ENCODE measurements at places on chromosomes 3 and 15. TPM values are rescaled to one million over a fixed set of nuclear protein-coding genes. Genes with fewer than 3 reads are reported as not detected.
A peak's percentile ranks its signal among the peaks of the same experiment; 100 is the strongest.

- DNase-seq, result no peak
Observed at GRCh38 chr15:68447976-68448755, 16.2 kb upstream of the ITGA11 start.

GRCh38 chr15:48052946-48053345 is 67.8 kb upstream of the SLC24A5 start:
- DNase-seq, result no peak

MAP2K1 gene
- total RNA-seq, result 31.0 TPM

DNA sequence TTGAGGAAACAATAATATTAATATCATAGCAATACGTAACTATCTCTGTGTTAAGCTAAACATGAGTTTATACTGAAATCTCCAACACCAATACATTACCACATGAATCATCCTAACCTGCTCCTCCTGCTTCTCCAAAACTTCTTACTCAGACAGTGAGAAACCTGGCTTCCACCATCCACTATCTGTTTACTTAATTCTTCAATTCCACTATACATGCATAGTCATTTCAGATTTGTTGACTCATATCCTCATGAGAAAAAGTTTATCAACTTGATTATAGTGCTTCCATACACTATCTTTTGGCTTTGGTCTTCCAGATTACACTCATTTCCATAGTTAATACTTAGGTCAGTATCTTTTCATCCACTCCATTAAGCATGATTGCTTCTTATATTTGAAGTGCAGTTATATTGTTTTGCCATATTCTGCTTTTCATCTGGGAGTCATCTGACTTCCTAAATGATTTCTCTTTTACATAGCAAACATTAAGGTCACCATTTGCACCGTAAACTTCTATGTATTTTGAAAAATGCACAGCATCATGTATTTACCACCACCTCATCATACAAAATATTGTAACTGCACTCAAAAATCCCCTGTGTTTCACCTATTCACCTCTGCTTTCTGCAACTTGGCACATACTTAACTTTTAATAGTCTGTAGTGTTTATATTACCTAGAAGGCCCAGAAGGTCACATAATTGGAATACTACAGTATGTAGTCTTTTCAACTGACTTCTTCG is 970.6 kb downstream of the DIPK2A start:
- no peak for DNase-seq

DNA sequence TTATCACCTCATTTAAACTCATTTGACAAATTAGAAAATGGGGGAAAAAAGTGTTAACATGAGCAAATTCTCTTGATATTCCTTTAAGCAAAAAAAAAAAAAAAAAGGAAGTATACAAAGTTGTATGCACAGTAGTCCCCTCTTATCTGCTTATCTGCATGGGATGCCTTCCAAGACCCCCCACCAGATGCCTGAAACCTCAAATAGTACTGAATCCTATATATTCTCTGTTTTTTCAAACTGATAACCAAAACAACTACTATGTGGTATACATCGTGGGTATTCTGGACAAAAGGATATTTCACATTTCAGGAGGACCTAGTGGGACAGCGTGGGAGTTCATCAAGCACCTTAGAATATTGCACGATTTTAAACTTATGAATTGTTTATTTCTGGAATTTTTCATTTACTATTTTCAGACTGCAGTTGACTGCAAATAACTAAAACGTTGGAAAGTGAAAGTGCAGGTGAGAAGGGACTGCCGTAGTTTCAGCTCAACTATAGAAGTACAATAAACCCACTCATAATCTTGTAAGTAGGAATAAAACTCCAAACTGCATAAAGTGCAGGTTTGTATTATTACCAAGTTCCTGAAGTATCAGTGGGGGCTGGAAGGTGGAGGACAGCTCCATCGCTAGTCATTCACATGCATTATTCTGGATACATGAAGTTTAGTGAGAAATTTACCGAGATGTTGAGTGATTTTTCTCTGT is 43.6 kb upstream of the PLCL2 start:
- DNase-seq, result no peak

LRRC31 gene
- under 0.01 TPM for total RNA-seq

DNA sequence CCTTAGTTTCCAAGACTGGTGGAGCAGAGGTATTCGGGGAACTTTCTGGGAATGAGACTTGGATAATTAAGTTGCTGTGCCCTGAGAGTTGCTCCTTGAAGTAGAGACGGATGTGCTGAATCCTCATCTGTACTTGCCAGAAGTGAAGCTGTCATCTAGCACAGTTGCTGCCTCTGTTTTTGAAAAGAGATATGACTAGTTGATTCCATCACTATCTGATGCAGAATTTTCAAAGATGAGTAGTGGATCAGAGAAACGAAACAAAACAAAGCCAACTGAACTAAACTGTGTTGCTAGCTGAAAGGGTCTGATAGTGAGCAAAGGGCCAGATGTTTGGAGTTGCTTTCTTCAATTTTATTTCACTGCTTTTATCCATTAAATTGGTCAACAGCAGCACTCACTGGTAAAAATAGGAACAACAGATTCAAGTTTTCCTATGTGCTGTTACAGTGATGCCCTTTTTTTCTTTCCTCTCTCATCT is 52.7 kb downstream of the MITF start:
- DNase-seq, result peak; percentile 9

GRCh38 chr3:159488602-159489001 is 500.0 kb upstream of the IL12A start:
- DNase-seq, result no peak

EPHB1 gene
- 16.7 TPM for total RNA-seq

RBPMS2 gene
- total RNA-seq, result under 0.01 TPM

All from frontal cortex (tissue), 4 donors.